Smooth muscle cell of the umbilical artery (primary cell): ENCODE measurements at places on chromosomes 1 and 21. TPM values are rescaled to one million over a fixed set of nuclear protein-coding genes. Genes with fewer than 3 reads are reported as not detected.

MEGF6 gene
- total RNA-seq, result 11.0 and 16.8 TPM in 2 replicates

DFFB gene
- 9.2 and 10.5 TPM in 2 replicates for total RNA-seq

CHI3L1 gene
- total RNA-seq, result 2.4 and 339 TPM in 2 replicates

INSRR gene
- not detected in 2 replicates for total RNA-seq

KCNT2 gene
- total RNA-seq, result 4.8 and 6.2 TPM in 2 replicates

SEC16B gene
- total RNA-seq, result 3.3 and 3.6 TPM in 2 replicates

KCNQ4 gene
- not detected in 2 replicates for total RNA-seq

SLAMF9 gene
- total RNA-seq, result 0.09 TPM in 1 of 2 replicates, not detected in the other

DNALI1 gene
- total RNA-seq, result 0.89 and 1.9 TPM in 2 replicates

SPRR2G gene
- total RNA-seq, result not detected in 2 replicates
